ENCODE measurements at places on chromosomes 3 and 15.

DNA sequence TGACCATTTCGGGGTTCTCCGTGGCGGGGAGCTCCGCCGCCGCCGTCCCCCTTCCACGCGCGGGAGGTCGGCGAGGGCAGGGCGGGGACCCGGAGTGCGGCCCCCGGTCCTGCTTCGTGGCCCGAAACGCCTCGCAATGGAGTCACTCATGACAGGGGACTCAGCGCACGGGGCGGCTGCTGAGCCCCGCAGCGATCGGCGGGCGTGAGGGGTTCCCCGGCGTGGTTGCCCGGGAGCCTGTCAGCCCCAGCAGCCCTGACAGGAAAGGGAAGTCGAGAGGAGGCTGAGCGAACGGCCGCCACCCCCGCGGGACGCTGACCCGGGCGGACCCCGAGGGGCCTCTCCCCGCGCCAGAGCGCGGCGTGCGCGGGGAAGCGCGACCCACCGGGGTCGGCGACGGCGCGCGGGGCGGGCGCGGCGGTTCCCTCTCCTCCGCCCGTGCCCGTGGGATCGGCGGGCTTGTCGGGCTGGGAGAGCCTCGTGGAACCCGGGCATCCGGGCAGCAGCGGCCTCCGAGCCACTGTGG lies 564 bp upstream of the PIGZ start:
- DNase-seq = peak; percentile 11

DNA sequence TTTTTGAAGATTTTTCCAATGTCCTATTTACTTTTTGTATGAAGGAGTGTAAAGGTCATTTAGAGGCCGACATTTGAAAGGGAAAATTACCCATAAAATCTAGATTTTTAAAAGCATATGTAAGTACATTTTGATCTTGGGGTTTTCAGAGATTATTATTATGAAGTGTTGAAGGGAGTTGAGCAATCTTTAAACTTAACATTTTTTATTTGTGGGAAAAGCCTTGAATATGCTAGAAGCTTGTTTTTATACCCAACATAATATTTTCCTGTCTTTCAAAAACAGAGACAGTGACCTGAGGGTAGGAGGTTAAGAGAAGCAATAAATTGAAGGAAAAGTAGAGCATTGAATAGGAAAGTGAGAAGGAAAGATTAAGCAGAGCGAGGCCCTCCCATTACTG lies 85.7 kb downstream of the SLMAP start:
- no peak for DNase-seq

GRCh38 chr15:63038926-63039673 lies 3.4 kb upstream of the TPM1 start:
- DNase-seq = no peak

DNA sequence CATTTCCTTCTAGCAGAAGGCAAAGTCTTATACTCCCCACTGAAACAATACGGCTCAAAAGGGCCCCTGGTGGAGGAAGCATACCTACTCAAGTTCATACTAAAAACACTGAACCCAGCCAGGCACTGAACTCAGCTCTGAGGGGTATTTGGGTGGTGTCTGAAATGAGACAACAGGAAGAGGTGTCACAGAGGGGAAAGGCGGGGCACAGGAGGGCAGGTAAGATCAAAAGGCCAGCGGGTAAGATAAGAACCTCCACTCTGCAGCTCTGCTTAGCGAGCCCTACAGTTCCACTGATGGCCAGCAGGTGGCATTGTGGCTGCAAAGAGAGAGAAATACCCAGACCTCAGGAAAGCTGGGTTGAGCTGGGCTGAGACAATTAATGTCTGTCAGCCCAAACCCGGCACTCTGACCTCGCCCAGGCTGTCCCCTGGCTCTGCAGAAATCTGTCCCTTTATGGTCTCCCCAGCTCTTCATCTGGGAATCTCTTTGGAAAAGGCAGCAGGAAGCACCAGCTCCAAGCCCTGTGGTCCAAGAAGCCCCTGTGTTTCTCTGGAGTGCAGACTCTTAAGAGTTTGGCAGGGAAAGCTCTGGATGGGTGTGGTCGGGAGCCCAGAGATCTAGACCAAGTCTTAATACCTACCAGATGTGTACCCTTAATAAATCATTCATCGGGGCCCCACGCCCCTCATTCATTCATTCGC lies 8.4 kb downstream of the MFGE8 start:
- peak; percentile 85 for DNase-seq

DNA sequence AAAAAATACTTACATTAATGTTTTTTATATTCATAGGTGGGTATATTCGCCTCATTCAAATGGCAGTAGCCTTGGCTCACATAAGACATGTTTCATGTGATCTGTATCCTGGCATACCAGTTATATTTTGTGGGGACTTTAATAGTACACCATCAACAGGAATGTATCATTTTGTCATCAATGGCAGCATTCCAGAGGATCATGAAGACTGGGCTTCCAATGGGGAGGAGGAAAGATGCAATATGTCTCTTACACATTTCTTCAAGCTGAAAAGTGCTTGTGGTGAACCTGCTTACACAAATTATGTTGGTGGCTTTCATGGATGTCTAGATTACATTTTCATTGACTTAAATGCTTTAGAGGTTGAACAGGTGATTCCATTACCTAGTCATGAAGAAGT lies 3.5 kb downstream of the PDE12 start:
- DNase-seq = no peak

GRCh38 chr15:71414853-71415252 lies 299.6 kb downstream of the THSD4 start:
- no peak for DNase-seq

GRCh38 chr15:59591356-59591755 lies 20.2 kb upstream of the GCNT3 start:
- no peak for DNase-seq

DNA sequence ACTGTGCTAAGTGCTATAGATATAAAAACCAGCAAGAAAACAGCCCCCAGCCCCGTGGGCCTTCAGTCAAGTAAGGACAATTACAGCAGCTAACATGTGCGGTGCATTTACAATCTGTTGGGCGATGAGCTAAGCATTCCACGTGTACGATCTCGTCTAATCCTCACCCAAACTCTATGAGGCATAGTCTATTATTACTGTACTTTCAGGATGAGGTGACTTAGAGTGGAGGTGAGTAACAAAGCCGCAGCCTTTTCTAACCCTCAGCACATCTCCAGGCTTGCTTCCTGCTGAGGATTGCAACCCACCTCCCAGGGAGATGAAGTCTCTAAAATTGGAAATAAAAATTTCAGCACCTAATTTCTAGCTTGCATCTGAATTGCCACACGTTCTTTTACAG lies 53.2 kb upstream of the MCF2L2 start:
- DNase-seq = no peak

DNA sequence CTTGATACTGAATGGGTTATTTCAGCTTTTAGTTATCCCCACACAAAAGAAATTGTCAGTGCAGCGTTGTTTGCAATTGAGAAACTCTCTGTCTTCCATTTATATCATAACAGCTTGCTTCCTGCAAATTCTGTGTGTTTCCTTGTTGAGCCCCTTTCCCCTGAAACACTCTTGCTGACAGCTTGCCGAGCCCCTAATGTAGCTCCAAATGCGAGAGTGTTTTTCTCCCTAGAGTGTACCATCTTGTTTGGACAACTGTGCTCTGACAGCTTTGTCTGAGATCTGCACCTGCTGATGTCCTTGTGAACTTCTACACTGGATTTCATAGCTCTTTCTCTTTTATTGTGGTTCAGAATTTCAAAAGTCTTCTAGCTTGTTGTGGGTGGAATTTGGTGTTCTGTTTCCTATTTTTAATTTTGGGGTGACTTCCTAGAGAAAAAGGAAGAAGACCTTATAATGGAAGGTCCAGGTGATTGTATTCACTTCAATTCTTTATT lies 343.5 kb downstream of the PDCD6IP start:
- no peak for DNase-seq

DNA sequence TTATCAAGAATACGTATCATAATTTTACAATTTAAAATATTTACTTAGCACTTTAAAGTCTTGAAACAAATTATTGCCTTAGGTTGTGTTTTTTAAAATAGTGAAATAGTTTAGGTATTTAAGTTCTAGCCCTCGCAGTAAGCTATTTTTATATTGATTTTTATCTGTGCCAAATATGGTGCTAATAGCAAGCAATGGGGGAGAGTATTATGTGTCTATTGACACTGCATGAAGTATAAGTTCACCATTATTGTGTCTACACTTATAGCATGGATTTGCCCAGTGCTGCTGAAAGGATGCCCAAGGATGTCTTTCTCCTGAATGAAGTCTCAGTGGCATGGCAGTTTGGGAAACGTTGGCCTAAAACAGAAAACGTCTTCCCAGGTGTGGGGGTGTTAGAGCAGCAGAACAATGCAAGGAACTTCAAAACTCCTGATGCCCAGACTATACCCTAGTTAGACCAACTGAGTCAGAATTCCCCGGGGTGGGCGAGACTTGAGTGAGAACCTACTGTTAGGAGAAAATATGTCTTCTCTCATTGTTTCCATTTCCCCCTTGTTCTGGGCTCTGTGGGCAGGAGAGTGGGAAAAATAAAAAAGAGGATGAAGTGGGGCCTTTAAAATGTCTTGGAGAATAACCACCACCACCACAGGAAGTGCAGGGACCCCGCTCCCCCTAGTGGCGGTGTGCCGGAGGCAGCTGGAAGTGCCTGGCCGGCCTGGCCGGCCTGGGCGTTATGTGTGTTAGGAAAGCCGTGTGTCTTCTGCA lies 104.2 kb upstream of the SLC7A14 start:
- DNase-seq = no peak

DNA sequence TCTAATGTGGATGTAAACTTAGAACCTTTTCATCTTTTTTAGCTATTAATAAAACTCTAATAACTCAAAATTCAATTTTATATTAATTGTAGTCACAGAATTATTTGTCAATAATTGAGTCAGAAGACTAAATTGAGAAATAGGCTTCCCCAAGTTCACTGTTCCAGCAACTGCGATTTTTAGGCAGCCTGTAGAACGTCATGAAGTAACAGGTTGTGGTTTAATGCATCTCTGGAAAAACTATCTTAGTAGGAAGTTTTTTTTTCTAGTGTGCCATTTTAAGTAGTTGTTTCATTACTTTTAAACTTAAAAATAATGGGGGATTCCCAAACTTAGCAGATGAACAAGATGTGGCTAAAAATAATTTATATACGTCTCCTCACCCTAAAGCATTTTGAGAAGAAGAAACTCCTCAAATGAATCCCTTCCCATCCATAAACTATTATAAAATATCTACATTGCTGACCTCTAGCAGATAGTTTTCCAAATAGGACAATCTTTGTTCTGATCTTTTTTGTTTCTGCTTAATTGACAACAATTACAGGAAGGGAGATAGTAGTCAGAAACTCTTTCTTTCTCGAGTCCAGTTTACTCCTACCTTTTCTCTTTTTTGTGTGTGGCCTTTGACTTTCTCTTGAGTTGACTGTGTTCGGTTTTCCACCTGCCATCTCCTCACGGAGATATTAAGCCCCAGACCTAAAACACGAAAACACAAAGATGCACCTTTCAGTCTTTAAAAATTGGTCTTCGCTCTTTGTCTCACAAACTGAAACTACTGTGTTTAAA lies 43.1 kb downstream of the LRCH3 start:
- DNase-seq = no peak

DNA sequence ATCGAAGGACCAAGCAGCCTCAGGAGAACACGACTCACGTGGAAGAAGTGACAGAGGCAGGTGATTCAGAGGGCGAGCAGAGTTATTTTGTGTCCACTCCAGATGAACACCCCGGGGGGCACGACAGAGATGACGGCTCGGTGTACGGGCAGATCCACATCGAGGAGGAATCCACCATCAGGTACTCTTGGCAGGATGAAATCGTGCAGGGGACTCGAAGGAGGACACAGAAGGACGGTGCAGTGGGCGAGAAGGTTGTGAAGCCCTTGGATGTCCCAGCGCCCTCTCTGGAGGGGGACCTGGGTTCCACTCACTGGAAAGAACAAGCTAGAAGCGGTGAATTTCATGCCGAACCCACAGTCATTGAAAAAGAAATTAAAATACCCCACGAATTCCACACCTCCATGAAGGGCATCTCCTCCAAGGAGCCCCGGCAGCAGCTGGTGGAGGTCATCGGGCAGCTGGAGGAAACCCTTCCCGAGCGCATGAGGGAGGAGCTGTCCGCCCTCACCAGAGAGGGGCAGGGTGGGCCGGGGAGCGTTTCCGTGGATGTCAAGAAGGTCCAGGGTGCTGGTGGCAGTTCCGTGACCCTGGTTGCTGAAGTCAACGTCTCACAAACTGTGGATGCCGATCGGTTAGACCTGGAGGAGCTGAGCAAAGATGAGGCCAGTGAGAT lies 26.0 kb downstream of the SYNM start:
- no peak for DNase-seq

DNA sequence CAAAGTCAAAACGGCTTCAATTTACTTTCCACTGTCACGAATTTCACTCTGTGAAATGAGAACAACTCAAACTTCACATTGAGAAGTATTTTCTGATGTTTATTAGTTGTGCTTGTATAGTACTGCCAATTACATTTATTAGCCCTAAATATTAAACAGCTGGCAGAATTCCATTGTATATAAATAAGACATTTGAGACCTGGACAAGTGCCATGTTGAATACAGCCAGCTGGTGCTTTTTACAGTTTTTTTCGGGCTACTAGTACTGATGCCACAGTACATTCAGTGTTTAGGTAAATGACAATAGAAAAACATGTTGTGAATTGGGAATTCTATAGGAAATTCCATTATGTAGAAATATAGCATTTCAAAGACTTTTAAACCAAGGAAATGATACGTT lies 79.0 kb downstream of the EPHA3 start:
- no peak for DNase-seq

DNA sequence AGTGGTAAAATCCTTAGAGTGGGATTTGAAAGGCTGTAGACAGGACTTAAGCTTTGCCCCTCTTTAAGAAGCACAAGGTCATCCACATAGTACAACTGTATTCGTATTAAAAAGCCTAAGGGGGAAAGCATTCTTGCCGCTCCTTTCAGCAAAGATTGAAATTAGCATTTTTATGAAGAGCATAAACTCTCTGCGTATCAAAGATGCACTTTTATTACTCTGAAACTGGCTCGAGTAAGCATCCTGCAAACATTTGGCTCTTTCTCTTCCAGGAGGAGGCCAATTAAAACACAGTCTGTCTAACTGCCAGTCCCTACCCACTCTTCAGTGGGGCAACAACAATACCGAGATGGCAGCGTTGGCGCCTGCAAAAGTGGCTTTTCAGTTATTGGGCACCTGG lies 192.5 kb upstream of the TPRG1 start:
- DNase-seq = no peak

DNA sequence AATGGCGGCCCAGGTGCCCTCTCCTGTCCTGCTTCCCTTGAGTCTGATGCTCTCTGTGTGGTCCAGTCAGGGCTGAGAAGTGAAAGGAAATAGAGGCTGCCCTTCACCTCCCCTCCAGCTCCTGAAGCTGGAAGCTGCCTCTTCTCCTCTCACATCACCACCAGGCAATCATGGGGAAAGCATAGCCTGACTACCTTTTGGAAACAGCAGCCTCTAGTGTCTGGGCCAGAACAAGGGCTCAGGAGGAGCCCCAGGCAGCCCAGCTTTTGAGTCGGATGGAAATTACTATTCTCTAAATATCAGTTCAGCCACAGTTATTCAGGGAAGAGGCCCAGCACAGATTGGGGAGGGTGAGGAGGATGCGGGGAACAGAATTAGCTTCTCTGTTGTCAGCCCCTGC lies 43.3 kb upstream of the CCDC174 start:
- no peak for DNase-seq
